ENCODE measurements at places on chromosomes 2 and 18.

DNA sequence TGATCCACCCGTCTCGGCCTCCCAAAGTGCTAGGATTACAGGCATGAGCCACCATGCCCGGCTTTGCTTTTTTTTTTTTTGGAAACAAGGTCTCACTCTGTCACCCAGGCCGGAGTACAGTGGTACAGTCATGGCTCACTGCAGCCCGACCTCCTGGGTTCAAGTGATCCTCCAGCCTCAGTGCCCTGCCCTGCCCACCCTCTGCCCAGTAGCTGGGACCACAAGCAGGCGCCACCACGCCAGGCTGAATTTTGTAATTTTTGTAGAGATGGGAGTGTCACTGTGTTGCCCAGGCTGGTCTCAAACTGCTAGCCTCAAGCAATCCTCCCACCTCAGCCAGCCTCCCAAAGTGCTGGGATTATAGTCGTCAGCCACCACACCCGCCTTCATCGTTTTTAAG, 11.6 kb upstream of the PSD4 start:
- no peak for DNase-seq
- no peak overlapping the region for H3K27ac ChIP-seq
- no peaks in the 10 kb centered on the region for H3K27me3 ChIP-seq

- no peak overlapping the region for H3K4me3 ChIP-seq
- no peaks in the 10 kb centered on the region for H3K36me3 ChIP-seq
- H3K27ac ChIP-seq: peak overlapping the region; percentile 30
- H3K27me3 ChIP-seq: no peaks in the 10 kb centered on the region
Measured at GRCh38 chr2:219118504-219118903, 42.1 kb downstream of the NHEJ1 start.

- no peaks in the 10 kb centered on the region for H3K36me3 ChIP-seq
- no peak for DNase-seq
- no peaks in the 10 kb centered on the region for H3K27me3 ChIP-seq
- peaks cover 55% of the 10 kb centered on the region for H3K4me1 ChIP-seq
- H3K4me3 ChIP-seq: no peak overlapping the region
Measured at GRCh38 chr2:27991146-27991545, 100.6 kb downstream of the BABAM2 start.

DNA sequence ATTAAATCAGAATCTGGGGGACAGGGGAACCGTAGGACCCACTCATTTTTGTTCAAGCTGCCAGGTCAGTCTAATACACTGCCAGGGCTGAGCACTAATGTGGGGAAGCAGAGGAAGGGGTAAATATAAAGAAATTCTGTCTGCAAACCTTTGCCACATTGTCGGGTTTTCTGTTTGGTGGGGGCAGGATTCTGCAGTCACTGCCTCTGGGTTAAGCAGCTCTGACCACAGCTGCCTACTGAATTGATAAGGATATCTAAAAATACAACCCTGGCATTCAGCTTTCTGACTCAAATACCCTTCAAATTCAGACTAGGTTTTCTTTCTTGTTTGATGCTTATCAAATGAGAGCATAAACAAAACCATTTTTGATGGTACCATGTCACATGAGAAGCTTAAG, 6.0 kb downstream of the DNER start:
- H3K4me1 ChIP-seq: no peaks in the 10 kb centered on the region
- H3K36me3 ChIP-seq: no peaks in the 10 kb centered on the region
- H3K27ac ChIP-seq: no peak overlapping the region

DNA sequence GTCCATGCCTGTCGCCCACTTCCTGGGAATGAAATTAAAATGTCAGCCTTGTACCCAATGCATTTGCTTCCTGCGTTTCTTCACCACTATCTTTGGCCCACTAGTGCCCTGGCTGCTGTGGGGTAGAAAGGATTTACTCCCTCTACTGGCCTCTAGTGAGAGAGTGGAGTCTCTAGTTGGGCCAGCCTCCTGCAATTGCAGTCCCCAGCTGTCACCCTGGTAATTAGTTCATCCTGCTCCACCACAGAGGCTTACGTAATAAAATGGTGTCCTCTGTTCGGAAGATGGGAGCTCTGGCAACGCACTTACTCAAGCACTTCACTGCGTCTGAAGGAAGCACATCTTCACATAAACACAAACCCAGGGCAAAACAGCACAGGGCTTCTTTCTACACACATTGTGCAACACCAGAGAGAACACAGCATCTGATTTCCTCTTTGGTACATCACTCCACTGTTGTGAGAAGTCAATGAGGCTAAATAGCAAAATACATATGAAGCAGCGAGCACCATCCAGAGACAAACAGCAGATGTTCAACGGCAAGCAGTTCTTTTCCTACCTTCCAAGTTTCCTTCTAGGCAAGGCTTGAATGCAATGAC, 274.6 kb downstream of the LRATD1 start:
- no peaks in the 10 kb centered on the region for H3K36me3 ChIP-seq
- peak; percentile 38 for DNase-seq
- no peak overlapping the region for H3K4me3 ChIP-seq
- H3K27ac ChIP-seq: no peak overlapping the region

DNA sequence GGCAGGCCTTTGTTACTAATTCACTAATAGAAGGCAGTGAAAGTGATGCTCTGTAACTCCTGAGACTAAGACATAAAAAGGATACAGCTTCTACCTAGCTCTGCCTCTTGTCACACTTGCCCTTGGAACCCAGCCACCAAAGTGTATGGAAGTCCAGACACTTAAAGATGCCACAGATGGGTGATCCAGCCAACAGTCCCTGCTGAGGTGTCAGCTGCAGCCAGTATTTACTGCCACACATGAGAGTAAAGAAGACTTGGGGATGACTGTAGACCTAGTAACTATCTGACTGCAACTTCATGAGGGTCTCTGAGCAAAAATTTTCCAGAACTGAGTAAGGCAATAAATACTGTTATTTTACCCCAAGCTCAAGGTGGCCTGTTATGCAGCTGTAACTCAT, 8.8 kb downstream of the IMMT start:
- H3K27ac ChIP-seq: no peak overlapping the region
- no peak overlapping the region for H3K4me3 ChIP-seq
- H3K27me3 ChIP-seq: no peaks in the 10 kb centered on the region
- DNase-seq: no peak
- peaks cover 12% of the 10 kb centered on the region for H3K4me1 ChIP-seq

GRCh38 chr2:64769392-64770044, 115.8 kb upstream of the SERTAD2 start:
- DNase-seq: peak; percentile 75
- H3K27me3 ChIP-seq: no peaks in the 10 kb centered on the region
- peak overlapping the region; percentile 5 for H3K4me3 ChIP-seq
- peak overlapping the region; percentile 84 for H3K27ac ChIP-seq
- peaks cover 28% of the 10 kb centered on the region for H3K4me1 ChIP-seq
- no peaks in the 10 kb centered on the region for H3K36me3 ChIP-seq

- H3K36me3 ChIP-seq: no peaks in the 10 kb centered on the region
- peak; percentile 81 for DNase-seq
- no peaks in the 10 kb centered on the region for H3K27me3 ChIP-seq
- no peak overlapping the region for H3K4me3 ChIP-seq
- 0 out of 2 replicates have a peak, but pooled peaks cover 3% of the 10 kb centered on the region for H3K4me1 ChIP-seq
- no peak overlapping the region for H3K27ac ChIP-seq
Measured at GRCh38 chr2:165015052-165015642, 59.8 kb upstream of the SLC38A11 start.

DNA sequence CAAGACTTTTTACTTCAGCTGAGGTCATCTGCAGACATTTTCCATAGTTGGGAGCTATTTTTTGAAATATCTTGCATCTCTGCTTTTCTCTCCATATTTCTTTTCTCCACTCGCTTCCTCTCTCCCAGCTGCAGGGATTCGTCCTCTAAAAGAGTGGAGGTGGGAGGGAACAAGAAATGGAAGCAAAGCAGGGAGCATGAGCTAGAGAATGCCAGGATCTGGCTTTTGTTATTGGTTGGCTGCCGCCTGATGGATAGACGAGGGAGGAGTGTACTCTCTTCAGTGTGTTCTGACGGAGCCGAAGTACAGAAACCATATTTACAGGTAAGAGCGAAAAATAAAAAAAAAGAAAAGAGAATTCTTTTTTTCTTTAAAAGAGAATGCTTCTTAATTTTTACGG, at the start of gene CSRNP3:
CSRNP3 (plus strand) TSS at position 282 of the 400 bp plus-strand sequence. CDS start 125,368 bp downstream, outside the sequence.
- no peak within 1 kb of the TSS for H3K27ac ChIP-seq
- H3K27me3 ChIP-seq: peaks cover 1% of the 10 kb centered on the region
- no peaks in the 10 kb centered on the region for H3K4me1 ChIP-seq
- H3K36me3 ChIP-seq: no peaks in the 10 kb centered on the region
- peak within 1 kb of the TSS; percentile 43 for H3K4me3 ChIP-seq
- DNase-seq: peak; percentile 80

- H3K4me1 ChIP-seq: no peaks in the 10 kb centered on the region
- H3K27ac ChIP-seq: no peak overlapping the region
- H3K27me3 ChIP-seq: no peaks in the 10 kb centered on the region
- no peaks in the 10 kb centered on the region for H3K36me3 ChIP-seq
Measured at GRCh38 chr2:197982565-197982964, 178.2 kb downstream of the PLCL1 start.

GRCh38 chr2:227529871-227530270, 57.9 kb downstream of the AGFG1 start:
- no peak overlapping the region for H3K27ac ChIP-seq
- no peak for DNase-seq
- no peaks in the 10 kb centered on the region for H3K36me3 ChIP-seq
- H3K27me3 ChIP-seq: no peaks in the 10 kb centered on the region

- no peak overlapping the region for H3K4me3 ChIP-seq
- H3K4me1 ChIP-seq: no peaks in the 10 kb centered on the region
- no peak for DNase-seq
Measured at GRCh38 chr2:215979620-215980019, 33.7 kb downstream of the MREG start.

DNA sequence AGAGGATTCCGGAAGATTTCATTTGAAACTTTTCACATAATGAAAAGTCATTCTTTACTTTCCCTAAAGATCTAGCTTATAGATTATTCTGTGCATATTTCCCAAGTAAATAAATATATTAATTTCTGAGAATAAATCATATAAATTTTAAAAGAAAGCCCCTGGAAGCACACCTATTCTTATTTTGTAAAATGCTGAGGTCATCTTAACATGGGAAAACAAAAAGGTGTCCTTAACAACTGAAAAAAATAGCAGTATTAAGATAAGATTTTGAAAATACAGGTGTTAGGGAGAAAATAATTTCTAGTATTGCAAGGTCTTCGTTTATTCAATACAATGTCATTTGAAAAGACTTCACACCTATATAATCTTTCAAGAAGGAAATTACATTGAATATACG, 567.5 kb upstream of the CHAC2 start:
- no peak overlapping the region for H3K4me3 ChIP-seq
- no peaks in the 10 kb centered on the region for H3K4me1 ChIP-seq
- no peak for DNase-seq
- no peak overlapping the region for H3K27ac ChIP-seq

DNA sequence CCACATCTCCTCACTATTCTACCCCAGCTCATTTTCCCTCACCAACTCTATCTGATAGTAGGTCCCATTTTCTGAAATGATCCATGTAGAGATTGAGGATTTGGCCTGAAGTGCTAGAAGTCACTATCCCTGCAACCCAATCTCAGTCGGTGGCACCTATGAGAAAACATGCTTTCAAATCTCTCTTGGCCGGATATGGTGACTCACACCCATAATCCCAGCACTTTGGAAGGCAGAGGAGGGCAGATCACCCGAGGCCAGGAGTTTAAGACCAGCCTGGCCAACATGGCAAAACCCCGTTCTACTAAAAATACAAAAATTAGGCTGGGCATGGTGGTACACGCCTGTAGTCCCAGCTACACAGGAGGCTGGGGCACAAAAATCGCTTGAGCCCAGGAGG, 19.1 kb upstream of the MARCHF4 start:
- no peak for DNase-seq
- no peaks in the 10 kb centered on the region for H3K4me1 ChIP-seq
- H3K36me3 ChIP-seq: no peaks in the 10 kb centered on the region
- no peak overlapping the region for H3K4me3 ChIP-seq
- H3K27me3 ChIP-seq: no peaks in the 10 kb centered on the region

- H3K36me3 ChIP-seq: no peaks in the 10 kb centered on the region
- H3K4me3 ChIP-seq: no peak overlapping the region
- no peaks in the 10 kb centered on the region for H3K4me1 ChIP-seq
- DNase-seq: no peak
Measured at GRCh38 chr2:98598781-98599428, 9.4 kb downstream of the COA5 start.

GRCh38 chr2:199606193-199606780, 148.5 kb upstream of the SATB2 start:
- no peak overlapping the region for H3K27ac ChIP-seq
- no peak for DNase-seq
- no peaks in the 10 kb centered on the region for H3K36me3 ChIP-seq
- no peaks in the 10 kb centered on the region for H3K27me3 ChIP-seq
- H3K4me1 ChIP-seq: no peaks in the 10 kb centered on the region
- H3K4me3 ChIP-seq: no peak overlapping the region

DNA sequence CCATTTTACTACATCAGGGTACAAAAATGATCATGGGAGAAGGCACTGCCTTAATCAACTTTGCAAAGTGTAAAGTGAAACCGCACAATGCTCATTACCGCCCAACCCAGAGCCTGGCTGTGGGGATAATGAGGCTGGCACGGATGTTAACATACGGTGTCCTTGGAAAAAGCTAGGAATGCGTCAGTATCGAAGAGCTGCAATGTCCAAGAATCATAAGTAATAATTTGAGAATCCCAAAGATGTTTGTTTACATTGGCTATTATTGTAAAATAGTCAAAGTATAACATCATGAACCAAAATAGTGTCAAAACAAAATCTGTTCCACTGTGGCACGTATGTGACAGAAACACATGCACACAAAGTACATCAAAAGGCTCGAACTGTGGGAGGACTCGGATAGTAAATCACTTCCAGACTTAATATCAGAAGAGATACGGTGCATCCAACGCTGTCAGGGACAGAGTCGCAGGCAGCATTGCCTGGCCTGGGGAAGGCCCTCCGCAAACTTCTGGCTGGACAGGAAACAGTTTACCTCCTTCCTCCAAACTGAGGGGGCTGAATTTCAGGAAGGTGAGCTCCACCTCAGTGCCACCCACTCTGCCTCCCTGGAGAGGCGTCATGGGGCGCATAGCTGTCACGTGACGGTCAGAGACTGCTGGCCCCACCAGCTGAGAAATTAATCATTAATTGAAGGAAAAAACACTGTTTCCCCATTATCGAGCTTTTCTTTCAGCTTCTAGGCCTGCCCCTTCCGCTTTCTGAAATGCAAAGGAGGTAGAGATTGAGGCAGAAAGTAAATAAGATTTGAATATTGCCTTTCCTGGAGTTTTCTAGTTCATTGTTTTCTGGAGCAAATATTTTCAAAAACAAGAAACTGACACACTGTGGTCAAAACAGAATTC, 1.8 kb upstream of the ID2 start:
- peak overlapping the region; percentile 75 for H3K4me3 ChIP-seq
- peaks cover 20% of the 10 kb centered on the region for H3K4me1 ChIP-seq
- H3K36me3 ChIP-seq: no peaks in the 10 kb centered on the region
- peak overlapping the region; percentile 85 for H3K27ac ChIP-seq

- H3K4me1 ChIP-seq: no peaks in the 10 kb centered on the region
- H3K27me3 ChIP-seq: no peaks in the 10 kb centered on the region
- H3K27ac ChIP-seq: no peak overlapping the region
- DNase-seq: no peak
- H3K4me3 ChIP-seq: no peak overlapping the region
- H3K36me3 ChIP-seq: no peaks in the 10 kb centered on the region
Measured at GRCh38 chr2:103804013-103804412, 1042.2 kb downstream of the TMEM182 start.

DNA sequence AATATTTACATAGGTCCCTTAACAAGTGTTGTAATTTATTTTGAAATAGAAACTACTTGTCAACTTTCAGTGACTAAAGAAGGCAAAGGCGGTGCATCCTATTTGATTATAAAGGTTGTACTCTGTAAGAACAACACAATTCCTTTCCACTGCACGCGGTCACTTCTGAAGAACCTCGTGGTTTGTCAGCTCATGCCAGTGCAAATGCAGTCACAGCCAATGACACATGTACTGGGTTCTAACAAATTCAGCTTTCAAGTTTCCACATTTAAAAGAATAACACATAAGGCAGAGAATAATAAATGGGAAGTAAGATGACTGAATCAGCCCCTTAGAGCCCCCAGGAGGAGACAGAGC, 39.7 kb downstream of the CYB5A start:
- H3K36me3 ChIP-seq: no peaks in the 10 kb centered on the region
- H3K4me1 ChIP-seq: peaks cover 16% of the 10 kb centered on the region
- no peak overlapping the region for H3K4me3 ChIP-seq

Data from Caco-2 (cell line).